Muscle of leg (tissue), 16 donors: ENCODE measurements at places on chromosomes 3 and 15. TPM values are rescaled to one million over a fixed set of nuclear protein-coding genes. Genes with fewer than 3 reads are reported as not detected.

- no peaks in the 10 kb centered on the region for H3K27me3 ChIP-seq
- H3K4me3 ChIP-seq = no peak overlapping the region
- DNase-seq = no peak
These were observed 8.9 kb downstream of the DNAAF4 start for GRCh38 chr15:55499151-55499550.

DNA sequence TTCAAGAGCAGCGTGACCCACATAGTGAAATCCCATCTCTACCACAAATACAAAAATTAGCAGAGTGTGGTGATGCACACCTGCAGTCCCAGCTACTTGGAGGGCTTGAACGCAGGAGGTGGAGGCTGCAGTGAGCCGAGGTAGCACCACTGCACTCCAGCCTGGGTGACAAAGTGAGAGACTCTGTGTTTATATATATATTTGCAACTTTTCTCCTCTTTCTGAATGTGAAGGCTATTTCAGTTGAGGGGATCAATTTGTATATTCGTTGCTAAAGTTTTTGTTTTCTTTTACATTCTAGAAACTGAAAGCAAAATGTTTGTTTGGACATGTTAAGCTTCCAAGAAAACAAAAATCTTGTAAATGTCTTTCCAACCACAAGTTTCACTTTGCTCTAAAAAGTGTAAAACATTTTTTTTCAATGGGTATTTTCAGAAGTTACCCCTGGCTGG, 29.8 kb upstream of the FAM98B start:
- no peak overlapping the region for H3K4me3 ChIP-seq
- no peak overlapping the region for H3K27ac ChIP-seq
- no peaks in the 10 kb centered on the region for H3K36me3 ChIP-seq
- no peaks in the 10 kb centered on the region for H3K4me1 ChIP-seq
- no peak for DNase-seq

DNA sequence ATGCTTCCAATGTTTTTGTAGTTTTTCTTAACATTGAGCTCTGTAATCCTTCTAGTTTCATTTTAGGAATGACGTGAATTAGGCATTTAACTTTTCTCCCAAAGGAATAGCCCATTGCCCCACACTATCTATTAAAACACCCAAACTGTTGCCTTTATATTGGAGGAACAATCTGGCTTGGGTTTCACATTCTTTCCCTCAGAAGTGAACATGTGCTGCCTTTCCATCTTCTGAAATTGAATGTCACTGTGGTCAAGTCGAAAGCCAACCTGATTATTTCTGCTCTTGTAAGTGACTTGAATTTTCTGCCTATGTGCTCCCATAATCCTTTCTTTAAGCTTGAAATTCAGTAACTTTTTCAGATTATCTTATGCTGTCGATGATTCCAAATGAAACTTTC, 214.5 kb downstream of the SLC9A9 start:
- no peak overlapping the region for H3K4me3 ChIP-seq
- no peaks in the 10 kb centered on the region for H3K27me3 ChIP-seq
- H3K36me3 ChIP-seq = no peaks in the 10 kb centered on the region
- no peak overlapping the region for H3K27ac ChIP-seq
- no peak for DNase-seq

- no peak overlapping the region for H3K27ac ChIP-seq
- no peaks in the 10 kb centered on the region for H3K27me3 ChIP-seq
- peaks cover 47% of the 10 kb centered on the region for H3K4me1 ChIP-seq
- peak; percentile 42 for DNase-seq
- H3K36me3 ChIP-seq = peaks cover 28% of the 10 kb centered on the region
- H3K4me3 ChIP-seq = no peak overlapping the region
These were observed 32.7 kb downstream of the PDIA5 start for GRCh38 chr3:123099331-123100192.

- H3K27me3 ChIP-seq = no peaks in the 10 kb centered on the region
- peaks cover 41% of the 10 kb centered on the region for H3K36me3 ChIP-seq
- H3K4me3 ChIP-seq = no peak overlapping the region
- DNase-seq = no peak
- H3K27ac ChIP-seq = no peak overlapping the region
These were observed 32.3 kb downstream of the TKT start for GRCh38 chr3:53223541-53223966.

DNA sequence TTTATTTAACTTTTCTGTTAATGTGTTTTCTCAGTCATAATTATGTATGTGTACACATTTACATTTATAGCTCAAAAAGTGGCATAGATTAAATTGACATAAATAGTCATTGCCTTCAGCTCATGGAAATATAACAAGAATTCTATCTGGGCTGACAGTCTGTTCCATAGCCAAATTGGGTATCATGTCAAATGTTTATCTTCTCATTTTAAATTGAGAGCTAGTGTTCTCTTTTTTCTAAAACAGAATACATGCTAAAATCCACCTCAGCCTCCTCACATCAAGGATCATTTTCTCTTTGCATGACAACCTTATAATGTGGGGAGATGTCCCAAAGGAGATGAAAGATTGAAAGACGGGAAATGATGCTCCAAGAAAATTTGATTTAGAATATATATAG, 144.1 kb upstream of the BCHE start:
- H3K36me3 ChIP-seq = no peaks in the 10 kb centered on the region
- H3K4me3 ChIP-seq = no peak overlapping the region
- DNase-seq = no peak
- H3K4me1 ChIP-seq = no peaks in the 10 kb centered on the region

Gene SNRK
- polyA plus RNA-seq = 29.6 TPM

Gene RAD51
- 9.3 TPM for polyA plus RNA-seq

Gene GRK7
- not detected for polyA plus RNA-seq

Gene CPNE9
- polyA plus RNA-seq = not detected
